GM23248 (cell line): ENCODE measurements at places on chromosomes 2 and 18. TPM values are rescaled to one million over a fixed set of nuclear protein-coding genes. Genes with fewer than 3 reads are reported as not detected.

Gene TMBIM1
- 178 and 214 TPM in 2 replicates for total RNA-seq

Gene FKBP1B
- 1.0 and 7.5 TPM in 2 replicates for total RNA-seq

Gene TMEM200C
- total RNA-seq: not detected in 2 replicates

Gene RGPD6
- 22.6 and 27.9 TPM in 2 replicates for total RNA-seq

Gene NOTO
- not detected in 2 replicates for total RNA-seq
